Right ventricle myocardium superior (tissue), 1 donor: ENCODE measurements at places on chromosomes 12 and 14.

- DNase-seq = peak; percentile 57
Measured at GRCh38 chr12:123655420-123655819, 15.5 kb upstream of the TCTN2 start.

GRCh38 chr12:123237646-123238329 is 4.6 kb downstream of the MTRFR start:
- peak; percentile 71 for DNase-seq

GRCh38 chr12:46395388-46395787 is 22.8 kb upstream of the SLC38A2 start:
- DNase-seq = no peak

GRCh38 chr12:130832561-130833209 is 6.4 kb downstream of the STX2 start:
- peak; percentile 57 for DNase-seq

DNA sequence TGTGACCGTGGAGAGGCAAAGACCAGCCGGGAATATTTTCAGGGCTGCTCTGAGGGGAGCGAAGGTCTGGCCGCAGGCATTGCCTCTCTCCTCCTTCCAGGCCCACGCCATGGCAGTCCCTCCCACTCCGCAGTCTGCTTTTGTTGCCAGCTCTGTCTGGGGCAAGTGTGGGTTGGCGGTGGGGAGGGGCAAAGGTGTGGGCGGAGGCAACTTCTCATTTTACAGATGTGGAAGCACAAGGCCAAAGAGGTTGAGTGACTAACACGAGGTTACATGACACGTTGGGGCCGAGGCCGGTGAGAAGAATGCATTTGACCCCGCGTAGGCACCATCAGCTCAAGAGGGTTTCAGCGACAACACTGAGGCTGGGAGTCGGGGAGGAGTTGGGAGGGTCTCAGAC is 6.1 kb upstream of the FAIM2 start:
- no peak for DNase-seq

DNA sequence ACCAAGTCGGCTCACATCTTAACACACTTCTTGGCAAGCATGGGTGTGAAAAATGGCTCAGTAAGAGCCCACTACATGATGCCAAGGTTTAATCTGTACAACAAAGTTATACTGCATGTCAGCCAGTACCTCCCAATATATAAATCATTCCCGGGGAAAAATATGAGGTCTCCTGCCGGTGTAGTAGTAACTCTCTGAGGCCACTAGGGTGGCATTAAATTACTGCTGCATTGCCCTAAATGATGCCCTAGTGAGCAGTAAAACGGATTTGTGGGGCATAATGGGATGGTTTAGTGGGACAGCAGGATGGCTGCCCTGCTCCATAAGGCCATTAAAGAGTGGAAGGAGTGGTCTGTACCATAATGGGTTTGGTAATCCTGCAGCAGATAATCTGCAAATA is 267.7 kb downstream of the MED13L start:
- DNase-seq = no peak

DNA sequence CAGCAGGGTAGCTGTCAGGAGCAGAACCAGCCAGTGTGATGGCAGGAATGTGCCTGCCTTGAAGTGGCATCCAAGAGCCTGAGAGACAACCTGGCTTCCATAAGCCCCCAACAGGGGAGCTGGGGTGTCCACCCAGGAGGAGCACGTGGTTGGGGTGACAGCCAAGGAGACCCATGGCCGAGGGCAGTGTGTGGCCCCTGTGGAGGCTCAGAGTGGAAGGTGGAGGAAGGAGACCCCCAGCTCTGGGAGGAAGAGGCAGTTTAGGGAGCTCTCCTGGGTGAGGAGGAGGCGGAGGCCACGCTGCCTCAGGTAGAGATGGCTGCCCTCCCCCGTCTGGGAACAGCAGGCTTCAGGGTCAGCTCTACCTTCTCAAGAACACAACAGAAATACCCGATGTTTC is 147.0 kb downstream of the CALM1 start:
- DNase-seq = peak; percentile 13

DNA sequence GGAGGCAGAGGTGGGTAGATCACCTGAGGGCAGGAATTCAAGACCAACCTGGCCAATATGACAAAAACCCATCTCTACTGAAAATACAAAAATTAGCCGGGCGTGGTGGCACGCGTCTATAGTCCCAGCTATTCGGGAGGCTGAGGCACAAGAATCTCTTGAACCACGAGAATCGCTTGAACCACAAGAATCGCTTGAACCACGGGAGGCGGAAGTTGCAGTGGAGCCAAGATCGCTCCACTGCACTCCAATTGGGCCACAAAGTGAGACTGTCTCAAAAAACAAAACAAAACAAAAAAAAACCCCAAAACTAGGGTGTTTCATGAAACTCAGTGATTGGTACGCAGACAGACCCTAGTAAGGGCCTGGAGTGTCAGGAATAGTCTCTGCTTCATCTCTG is 6.4 kb upstream of the ARF6 start:
- DNase-seq = no peak

DNA sequence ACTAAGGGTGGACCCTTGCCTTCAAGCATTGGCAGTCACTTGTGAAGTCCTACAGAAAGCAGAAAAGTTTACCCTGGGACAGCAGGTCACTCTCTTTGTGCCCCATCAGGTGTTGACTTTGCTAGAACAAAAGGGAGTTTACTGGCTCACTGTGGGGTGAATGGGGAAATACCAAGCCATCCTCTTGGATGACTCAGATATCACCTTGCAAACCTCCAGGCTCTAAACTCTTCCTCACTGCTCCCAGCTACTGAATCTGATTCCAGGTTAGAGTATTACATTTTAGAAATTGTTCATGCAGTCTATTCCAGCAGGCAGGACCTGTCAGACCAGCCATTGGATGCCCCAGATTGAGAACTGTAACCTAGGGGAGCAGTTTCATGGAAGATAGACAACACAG is 7.3 kb upstream of the EDDM3B start:
- no peak for DNase-seq

- no peak for DNase-seq
Measured at GRCh38 chr14:68210729-68211299, 391.2 kb downstream of the RAD51B start.

DNA sequence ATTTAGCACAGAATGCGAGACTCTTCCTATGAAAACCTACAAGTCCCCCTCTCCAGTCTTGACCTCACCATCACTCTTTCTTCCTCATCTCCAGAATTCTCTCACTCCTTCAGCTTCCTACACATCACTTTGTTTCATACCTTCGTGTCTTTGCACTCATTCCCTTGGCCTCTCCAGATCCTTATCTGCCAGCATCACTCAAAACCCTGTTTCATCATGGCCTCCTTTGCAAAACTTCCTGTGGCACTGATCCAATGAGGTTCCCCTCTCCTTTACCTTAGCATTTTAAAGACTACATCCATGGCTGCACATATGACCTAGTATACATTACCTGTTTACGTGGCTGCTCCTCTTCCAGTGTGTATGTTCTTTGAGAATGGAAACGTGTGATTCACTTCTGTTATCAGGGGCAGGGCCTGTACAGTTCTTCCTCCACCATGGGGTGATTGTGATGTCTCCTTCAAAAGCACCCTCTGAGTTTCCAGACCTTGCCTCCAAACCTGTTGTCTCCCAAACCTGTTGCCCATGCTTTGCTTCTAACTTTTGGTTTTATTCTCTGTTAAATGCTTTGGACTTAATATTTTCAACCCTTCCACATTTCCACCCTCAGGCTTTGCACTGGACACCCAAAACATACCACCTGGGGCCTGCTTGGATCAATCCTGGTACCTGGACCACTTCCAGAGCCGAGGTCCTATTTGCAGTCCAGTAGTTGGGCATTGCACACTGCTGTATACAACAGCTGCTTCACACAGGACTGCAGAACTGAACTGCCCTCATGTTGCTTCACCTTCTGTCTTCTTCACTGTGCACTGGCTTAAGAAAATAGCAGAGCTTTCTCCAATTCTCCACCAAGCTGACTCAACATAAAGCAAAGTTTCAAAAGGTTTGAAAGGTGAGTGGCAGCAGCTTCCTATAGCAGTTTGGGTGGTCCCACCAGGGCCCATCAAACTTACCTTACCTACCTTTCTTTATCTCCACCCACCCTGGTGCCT is 131.7 kb downstream of the LLPH start:
- no peak for DNase-seq

DNA sequence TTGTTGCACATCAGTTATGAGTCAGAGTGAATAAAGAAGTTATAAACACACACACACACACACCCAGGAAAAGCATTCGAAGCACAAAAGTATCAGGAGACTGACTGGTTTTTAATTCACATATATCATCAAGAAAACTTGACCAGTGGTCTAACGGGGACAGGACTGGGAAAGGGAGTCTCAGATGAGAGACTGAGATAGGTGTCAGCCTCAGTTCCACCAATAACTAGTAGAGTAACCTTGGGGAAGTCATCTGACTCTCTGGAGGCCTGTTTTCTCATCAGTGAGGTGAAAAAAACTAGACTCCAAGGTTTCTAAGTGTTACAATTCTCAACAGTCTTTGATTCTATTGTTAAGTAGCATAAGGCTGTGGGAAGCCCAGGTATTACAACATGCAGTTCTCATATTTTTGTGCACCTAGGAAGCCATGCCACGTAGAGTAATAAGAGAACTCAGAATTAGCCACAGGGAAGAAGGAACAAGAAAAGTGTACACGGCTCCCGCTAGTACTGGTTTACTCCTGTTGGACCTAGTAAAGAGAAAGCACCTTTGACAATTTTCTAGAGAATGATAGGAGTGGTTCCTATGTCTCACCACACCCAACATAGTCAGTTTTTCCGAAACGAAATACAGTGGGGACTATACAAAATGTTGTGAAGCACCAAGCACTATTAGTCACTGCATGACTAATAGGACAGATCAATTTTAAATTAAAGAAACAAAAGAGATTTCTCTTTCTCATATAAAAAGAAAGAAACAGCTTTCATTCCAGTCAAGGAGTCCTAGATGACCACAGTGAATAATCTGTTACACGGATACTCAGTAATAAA is 5.0 kb downstream of the PPTC7 start:
- DNase-seq = no peak
